ENCODE measurements at places on chromosomes 2 and 18.

GRCh38 chr18:38454764-38455469 lies 889.3 kb upstream of the CELF4 start:
- DNase-seq: no peak

DNA sequence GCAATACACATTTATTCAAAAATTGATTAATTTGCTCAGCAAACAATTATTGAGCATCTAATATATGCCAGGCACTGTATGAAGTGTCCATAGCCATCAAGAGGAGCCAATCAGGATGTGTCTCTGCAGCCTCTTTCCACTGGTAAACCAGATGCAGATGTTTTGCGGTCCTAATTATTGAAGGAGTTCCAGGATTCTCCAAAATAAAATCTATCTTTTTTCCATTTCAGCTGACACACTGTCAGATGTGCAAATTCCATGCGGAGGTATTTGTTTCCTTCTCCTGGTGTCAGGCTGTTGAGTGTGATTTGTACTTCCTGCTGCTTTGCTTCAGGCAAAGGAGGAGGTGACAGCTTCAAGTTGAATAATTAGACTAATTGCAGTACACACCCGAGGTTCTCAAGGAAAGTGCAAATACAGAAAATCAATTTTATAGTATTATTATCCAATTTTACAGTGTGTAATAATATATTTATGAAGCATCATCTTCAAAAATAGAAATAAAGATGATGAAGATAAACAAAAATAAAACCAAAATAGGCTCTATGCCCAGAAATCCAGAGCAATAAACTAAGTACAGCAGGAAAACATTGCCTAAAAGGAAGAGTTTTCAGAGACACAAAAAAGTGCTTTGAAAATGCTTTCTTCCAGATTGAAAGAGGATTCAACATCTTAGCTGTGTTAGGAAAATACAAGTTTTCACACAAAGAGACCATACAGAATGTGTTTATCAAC lies 1352.9 kb upstream of the CHAC2 start:
- peak; percentile 36 for DNase-seq

- DNase-seq: no peak
Measured at GRCh38 chr2:97844311-97844859, 131.0 kb downstream of the ZAP70 start.

DNA sequence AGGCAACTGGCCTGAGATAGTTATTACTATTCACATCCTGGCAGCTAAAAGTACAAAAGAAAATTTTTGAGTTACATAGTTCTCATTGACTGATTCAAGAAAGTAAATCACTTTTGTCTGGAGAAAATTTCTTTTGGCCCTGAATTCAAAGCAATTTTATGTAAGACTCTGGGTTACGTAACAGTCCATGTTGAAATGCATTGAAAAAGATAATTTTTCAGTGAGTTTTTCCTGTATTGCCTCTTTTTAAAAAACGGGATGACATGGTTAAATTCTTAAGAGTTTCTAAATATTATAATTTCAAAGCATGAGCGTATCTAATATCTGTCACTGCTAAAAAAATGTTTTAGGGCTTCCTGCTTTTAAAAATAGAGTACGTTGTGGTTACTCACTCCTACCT lies 72.7 kb downstream of the ANKRD12 start:
- no peak for DNase-seq

GRCh38 chr2:25881764-25882163 lies 3.5 kb upstream of the ASXL2 start:
- DNase-seq: no peak

All from DMS79 treated with DMSO at 0.1 percent for 48 hours (cell line).